Mammary microvascular endothelial cell (primary cell): ENCODE measurements at places on chromosomes 12 and 14. TPM values are rescaled to one million over a fixed set of nuclear protein-coding genes. Genes with fewer than 3 reads are reported as not detected.

Gene KLRC4
- total RNA-seq, result not detected in 2 replicates

Gene MUCL1
- not detected in 2 replicates for total RNA-seq

Gene GYS2
- not detected in 2 replicates for total RNA-seq

Gene BCL2L14
- total RNA-seq, result not detected in 2 replicates

Gene SUSD6
- 14.8 and 15.7 TPM in 2 replicates for total RNA-seq

Gene ACOT6
- not detected in 2 replicates for total RNA-seq
